ENCODE measurements at places on chromosomes 7 and 10.

GRCh38 chr7:158236400-158236799 is 351.2 kb downstream of the PTPRN2 start:
- ATAC-seq: no peak

DNA sequence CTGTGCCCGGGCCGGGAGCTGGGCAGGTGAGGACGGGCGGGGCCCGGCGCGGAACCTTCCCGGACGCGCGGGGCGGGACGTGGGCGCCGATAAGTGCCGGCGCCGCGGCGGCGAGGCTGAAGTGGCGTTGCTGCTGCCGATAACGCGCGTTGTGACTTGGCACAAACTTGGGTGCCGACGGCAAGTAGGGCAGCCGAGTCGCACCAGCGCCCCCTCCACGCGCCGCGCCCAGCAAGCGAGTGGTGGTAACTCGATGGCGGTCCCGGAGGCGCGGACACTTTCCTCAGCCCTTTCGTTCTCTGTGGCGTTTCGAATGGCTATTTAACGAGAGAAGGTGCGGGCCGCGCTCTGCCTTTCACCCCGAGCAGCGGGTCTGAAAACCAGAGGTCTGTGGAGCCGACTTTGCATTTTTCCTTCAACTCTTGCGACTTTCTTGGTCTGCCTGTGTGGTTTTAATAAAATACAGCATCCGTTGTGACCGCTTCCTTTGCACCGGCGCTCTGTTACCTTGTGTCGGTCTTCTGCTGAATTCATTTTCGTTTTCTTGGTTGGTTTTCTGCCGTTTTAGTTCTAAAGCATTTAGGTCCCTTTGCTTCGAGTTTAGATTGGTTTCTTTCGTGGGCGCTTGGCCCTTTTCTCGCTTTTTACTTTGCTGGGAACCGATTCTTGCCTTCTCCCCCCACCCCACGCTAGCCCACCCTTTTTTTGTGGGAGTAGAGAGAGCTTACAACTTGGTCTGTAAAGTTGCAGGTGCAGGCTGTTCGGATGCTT is 701 bp downstream of the STK17A start:
- peak; percentile 42 for ATAC-seq

DNA sequence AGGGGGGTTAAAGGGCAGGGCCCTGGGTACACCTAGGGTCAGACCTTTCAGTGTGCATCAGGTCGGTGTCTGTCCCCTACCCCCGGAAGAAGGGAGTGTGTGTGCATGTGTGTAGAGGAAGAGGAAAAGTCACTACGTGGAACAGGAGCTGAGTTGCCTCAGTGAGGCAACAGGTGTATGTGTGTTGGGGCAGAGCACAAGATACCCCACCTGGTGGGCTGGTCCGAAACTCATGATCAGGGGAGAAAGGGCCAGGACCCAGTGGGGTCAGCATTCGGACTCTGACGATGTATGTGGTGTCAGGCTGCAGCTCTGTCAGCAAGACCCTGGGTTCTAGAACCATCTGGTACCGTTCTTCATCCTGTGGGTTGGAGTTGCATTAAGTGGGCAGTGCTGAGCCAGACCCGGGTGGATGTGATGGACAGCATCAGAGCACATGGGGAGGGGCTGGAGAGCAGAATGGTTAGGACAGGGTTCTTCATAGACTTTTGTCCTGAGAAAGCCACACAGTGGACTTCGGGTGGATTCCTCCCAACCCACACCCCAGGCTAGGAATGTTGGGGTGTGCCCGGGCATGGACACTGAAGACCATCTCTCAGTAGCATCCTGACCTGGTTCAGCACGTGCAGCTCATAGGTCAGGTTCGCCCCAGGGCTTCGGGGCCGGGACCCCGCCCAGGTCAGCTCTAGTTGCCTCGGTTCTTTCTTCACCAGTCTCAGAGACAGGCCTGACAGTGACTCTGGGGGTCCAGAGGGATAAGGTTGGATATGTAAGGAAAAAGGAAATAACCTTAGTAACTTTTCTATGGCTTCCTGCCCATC is 10.7 kb downstream of the EPHA1 start:
- no peak for ATAC-seq

DNA sequence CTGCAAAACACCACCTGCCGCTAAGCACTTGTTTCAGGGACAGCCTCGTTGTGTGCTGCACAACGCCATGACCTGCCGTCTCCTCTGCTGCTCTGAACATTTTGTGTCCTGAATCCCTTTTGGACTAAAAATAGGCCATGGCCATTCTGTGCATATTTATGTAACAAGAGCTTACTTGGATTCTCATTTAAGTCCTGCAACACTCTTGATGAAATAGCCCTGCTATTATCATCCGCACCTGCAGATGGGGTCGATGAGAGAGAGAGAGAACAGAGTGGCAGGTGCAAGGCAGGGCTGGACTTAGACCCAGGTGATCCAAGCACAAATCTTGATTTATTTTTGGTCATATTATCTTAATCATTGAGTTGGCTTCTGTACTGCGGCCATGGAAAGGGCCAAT is 121.2 kb upstream of the PRKCQ start:
- no peak for ATAC-seq

GRCh38 chr10:127398140-127398970 is 150.8 kb upstream of the NPS start:
- ATAC-seq: peak; percentile 91

- no peak for ATAC-seq
These were observed 2.4 kb downstream of the AMPH start for GRCh38 chr7:38628630-38629385.

DNA sequence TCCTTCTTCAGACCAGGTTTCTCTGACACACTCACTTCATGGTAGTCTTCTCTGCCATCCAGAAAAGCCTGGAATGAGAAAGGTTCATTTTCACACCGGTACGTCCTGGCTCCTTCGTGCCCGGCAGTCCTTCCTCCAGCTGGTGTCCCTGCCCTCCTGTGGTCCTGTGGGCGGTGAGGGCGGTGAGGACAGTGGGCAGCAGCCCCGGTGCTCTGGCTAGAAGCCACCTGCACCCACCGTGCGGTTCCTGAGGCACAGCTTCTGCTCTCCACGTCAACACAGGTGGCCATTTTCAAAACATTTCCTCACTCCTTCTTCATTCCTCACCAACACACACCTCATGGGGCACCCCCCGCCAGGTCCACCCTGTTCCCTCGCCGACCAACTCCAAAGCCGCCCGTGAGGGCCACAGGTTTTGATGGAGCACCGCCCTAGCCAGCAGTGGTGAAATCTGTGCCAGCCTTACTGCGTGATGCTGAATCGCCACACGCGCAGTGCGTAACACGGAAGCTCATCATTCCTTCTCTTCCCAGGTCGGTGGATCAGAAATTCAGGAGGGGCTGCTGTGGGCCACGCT is 251.4 kb upstream of the RNF32 start:
- no peak for ATAC-seq

- peak; percentile 75 for ATAC-seq
These were observed 31.3 kb upstream of the ZNRF2 start for GRCh38 chr7:30252885-30253795.

DNA sequence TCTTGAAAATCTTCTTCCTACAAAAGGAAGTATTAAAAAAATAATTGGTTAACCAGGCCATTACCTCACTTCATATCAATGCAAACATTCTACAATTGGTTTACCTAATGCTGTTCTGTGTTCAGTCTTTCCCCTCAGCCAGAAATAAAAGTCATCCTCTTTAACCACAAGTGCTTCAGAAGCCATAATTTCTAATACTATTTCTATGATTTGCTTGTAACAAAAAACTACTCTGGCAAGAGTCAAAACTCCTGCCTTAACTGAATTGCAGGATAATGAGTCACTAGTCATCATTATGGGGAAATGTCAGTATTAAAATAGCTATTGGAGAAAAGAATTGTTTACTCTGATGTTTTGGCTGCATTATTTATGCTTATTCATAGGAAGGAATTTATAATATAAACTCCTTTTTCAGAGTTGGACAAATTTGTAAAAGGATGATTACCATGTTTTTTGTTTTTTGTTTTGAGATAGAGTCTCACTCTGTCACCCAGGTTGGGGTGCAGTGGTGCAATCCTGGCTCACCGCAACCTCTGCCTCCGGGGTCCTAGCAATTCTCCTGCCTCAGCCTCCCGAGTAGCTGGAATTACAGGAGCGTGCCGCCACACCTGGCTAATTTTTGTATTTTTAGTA is 55.5 kb upstream of the ODAD2 start:
- ATAC-seq: no peak

DNA sequence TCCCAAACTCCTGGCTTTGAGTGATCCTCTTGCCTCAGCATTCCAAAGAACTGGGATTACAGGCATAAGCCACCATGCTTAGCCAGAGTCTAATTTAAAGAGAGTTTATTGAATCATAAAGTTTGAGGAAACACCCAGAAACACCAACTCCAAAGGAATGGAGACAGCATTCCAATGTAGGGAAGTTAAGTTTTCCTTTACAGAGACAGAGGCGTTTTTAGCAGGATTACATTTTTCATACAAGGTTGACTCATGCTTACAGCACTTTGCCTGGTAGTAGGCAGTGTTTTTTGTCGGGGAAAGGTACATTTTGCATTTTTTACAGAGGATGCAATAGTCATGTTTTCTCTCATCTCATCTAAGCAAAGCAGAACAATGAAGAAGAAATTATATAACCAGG is 18.9 kb upstream of the OPN4 start:
- peak; percentile 10 for ATAC-seq

- ATAC-seq: peak; percentile 73
These were observed 126.3 kb upstream of the CELF2 start for GRCh38 chr10:10891124-10892082.

DNA sequence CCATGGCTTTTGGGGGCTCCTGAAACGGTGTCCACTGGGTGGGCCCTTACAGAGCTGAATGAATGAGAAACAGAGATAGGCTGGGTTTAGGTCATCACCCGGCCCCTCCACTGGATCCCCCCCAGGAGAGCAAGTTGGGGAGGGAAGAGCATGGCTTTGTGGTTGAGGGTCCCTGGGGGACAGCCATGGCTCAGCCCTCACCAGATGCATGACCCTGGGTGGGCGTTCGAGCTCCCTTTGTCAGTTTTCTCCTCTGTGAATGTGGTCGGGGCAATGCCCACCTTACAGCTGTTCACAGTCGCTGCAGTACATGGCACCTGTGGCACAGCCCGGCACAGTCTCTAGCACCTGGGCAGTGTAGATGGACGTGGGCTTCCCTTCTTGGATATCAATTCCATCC is 40.6 kb upstream of the CXCL12 start:
- ATAC-seq: no peak

GRCh38 chr10:29106287-29106686 is 182.6 kb upstream of the LYZL1 start:
- no peak for ATAC-seq

DNA sequence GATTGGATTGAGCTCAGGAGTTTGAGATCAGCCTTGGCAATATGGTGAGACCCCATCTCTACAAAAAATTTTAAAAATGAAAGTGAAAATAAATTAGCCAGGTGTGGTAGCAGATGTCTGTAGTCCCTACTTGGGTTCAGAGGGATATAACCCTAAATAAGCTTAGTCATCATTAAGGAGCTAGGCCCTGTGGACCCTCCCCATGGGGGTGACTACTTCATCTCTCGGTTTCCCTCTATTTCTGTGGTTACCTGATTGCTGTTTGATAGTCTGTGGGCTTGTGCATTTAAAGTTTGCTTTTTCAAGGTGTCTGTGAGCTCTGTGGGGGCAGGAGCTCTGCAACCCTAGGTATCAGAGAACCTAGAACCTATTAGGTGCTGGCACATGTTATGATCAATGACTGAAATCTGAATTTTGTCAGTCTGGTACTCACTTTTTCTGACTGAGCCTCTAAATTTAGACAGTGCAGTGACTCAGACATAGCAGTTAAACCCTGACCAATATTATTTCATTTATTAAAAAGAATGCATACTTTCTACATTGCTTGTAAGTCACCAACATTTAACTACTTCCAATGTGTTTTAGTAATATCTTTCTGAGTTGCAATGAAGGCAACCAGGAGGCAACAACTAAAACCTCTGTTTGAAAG is 8.1 kb upstream of the CUZD1 start:
- ATAC-seq: no peak

- peak; percentile 77 for ATAC-seq
These were observed 639.6 kb upstream of the FOXK1 start for GRCh38 chr7:4042402-4043045.

DNA sequence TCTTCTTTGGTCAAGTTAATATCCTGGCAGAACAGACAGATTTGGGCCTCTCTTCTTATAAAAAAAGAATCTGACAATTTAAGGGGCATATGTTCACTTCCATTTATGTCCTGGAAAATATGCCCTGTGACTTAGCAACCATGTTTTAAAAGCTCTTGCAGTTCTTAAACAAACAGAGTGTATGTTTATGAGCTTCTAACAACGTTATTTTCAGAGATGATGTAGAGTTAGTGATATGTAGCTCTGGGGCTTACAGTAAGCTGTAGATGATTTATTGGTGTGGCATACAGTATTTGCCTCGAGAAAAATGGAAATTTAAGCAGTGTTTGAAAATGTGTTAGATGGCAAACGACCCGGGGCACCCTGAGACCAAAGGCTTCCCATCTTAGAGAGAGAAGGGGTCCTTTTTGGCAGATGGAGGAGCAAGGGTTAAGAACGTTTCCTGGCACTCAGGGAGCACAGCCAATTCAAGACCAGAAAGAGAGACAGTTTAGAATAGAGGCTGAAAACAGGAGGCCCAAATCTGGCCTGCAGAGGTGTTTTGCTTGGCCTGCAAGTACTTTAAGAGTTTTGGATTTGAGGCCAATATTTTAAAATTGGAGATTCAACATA is 397.5 kb downstream of the KCNMA1 start:
- ATAC-seq: no peak
